Retinal pigment epithelial cell (primary cell): ENCODE measurements at places on chromosomes 7 and 10.

DNA sequence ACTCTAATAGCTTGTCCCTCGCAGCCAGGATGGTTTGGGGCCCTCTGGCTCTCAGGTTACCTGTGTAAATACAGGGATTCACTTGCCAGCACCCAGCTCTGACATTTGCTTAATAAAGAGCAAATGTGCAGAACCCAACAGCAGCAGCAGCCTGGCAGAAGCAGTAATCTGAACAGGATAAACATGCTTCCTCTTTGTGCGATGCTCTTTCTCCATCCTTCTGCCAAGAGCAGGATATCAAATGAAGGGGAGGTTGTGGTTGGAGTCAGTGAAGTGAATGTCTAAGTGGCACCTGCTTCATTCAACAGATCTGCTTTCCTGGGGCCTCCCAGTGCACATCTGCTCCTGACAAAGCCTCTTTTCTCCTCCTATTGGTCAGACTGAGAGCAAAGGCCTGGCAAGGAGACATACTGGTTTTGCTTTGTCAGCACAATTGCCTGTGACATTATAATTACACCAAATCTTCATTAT is 130.3 kb downstream of the NRF1 start:
- DNase-seq, result no peak

GRCh38 chr7:38178695-38179344 is 775 bp downstream of the STARD3NL start:
- DNase-seq, result no peak

GRCh38 chr7:96686305-96686704 is 23.3 kb downstream of the SEM1 start:
- DNase-seq, result no peak

GRCh38 chr10:44731283-44731682 is 179.9 kb upstream of the TMEM72 start:
- no peak for DNase-seq

DNA sequence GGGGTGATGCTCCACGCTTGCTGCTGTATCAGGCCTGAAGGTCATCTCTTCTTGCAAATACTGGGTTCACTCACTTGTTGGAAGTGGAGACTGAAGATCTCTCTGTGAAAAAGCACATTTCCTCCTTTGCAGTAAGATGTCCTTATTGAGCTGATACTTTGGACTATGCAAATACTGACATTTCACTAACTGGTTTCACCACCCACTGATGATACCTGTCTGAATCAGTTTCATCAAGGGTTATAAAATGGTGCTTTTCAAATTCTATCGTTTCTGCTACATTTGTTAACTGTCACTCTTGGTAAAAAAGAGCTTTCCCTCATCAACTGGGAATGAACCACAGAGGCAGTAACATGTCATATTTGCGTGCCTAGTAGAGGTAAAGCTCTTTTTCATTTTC is 35.5 kb downstream of the RAB19 start:
- DNase-seq, result no peak

DNA sequence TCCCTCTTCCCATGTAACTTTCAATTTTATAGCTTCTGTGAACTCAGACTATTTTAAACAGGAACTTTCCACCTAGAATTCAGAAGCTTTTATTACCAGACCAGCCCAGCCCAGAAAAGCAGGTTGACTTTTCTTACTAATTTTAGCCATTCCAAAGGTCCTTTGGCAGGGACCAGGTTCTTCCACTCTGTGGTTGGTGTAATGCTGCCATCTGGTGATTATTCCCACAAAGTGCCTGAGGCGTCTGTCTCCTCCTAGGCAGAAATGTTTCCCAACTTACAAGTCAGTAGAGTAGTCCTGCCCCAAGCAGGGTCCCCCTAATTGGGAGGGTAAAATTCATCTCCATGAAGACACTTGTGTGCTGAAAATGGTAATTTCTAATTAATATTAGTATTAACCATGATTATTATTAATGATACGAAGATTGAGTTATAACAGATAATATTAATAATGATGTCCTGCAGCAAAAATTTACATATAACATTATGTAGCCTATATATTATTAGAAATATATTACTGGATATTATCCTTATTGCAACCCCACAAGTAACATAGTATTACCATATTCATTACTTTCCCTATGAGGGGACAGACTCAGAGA is 53.0 kb upstream of the PPP1R17 start:
- peak; percentile 17 for DNase-seq

DNA sequence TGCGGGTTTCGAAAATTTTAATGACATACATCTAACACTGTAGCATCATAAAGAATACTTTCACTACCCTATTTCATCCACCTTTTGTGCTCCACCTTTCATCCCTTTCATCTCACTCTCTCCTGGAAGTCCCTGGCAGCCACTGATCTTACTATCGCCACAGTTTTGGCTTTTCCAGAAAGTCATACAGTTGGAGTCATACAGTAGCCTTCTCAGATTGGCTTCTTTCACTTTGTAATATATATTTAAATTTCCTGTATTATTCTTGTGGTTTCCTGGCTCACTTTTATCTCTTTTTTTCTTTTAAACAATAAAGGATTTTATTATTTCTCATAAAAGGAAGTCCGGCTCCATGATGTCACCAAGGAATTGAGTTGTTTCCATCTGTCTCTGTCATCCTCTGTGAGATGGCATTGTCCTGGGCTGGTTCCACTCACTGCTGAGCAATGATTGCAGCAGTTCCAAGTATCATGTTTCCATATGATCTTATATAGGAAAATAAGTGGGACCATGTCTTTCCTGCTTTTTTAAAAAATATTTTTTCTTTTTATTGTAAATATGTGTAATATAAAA is 626.3 kb downstream of the POM121L12 start:
- DNase-seq, result no peak

- no peak for DNase-seq
Measured at GRCh38 chr7:152522571-152523067, 86.8 kb upstream of the KMT2C start.

DNA sequence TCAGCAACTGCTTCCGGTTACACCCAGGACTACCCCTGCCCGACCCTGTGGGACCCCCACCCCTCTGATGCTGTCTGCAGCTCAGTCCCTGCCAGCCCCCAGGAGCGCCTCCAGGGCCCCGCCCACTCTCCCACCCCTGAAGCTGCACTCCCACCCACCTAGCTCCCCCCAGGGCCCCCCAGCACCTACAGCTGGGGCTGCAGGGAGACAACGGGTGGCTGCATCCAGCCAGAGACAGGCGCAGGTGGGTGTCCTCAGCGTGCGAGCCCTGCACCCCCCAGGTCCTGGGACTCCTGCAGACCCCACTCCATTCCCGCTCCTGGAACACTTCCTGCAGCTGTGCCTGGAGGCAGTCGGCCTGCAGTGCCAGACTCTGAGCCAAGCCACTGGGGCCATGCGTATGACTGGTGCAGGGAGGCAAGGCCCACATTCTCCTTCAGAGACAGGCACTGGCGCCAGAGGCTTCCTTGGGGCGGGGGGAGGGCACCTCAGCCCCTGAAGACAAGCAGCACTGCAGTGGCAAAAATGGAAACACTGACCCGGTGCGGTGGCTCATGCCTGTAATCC is 6.1 kb downstream of the CYP2W1 start:
- DNase-seq, result no peak

DNA sequence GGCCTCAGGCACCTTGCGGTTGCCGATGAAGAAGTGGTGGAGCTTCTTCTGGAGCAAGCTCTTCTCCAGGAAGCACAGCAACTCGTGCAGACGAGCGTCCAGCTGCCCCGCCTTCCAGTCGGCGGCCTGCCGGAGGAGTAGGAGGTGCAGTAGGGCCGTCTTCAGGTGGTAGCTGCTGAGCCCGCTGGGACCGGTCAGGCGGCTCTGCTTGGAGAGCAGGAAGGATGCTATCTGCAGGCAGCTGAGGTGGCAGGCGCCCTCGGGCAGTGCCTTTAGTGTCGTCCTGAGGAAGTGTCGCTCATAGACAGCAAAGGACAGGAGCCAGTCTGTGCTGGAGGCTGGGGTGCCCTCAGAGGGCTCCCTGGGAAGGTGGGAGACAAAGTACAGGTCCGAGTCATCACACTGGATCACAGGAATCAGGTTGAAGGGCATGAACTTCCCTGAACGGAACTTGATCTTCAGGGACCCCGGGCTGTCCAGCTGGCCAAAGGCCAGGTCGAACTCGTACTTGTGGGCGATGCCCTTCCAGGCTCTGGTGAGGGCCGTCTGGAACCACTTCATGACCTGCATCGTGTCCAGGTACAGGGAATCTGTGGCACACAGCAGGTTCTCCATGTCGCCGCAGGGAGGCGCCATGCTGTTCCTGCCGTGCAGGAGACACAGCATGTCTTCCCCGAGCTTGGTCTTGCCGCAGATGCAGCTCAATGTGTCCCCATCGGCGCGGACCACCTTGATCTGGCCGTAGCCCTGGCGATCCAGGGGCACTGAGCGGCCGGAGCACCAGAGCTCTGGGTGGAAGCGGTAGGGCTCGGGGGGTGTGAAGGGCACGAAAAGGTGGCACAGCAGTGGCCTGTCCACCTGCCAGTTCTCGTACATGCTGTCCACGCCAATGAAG is 23.4 kb downstream of the ITPRIP start:
- DNase-seq, result no peak

DNA sequence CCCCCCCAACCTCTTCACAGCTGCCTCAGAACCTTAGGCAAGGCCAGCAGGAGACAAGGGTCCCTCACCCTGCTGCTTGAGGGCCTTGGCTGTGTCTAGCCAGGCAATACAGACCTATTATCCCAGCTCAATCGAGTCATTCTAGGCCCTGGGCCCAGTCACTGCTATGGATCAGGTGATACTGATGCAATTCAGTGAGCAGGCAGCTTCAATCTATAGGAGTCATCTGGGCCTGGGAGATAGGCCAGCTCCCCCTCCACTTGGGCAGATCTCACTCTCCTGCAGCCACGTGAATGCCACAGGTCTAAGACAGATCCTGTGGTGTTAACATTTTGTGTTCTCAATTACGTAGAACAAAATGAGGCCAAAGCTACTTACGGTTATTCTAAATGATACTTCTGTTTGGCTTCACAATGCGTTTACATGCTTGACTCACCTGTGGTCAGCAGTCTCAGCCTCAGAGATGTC is 68.0 kb upstream of the LRRC4 start:
- peak; percentile 31 for DNase-seq

- no peak for DNase-seq
Measured at GRCh38 chr10:127320176-127320575, 123.8 kb upstream of the INSYN2A start.

- peak; percentile 89 for DNase-seq
Measured at GRCh38 chr10:14185316-14186045, 145.2 kb downstream of the FRMD4A start.

DNA sequence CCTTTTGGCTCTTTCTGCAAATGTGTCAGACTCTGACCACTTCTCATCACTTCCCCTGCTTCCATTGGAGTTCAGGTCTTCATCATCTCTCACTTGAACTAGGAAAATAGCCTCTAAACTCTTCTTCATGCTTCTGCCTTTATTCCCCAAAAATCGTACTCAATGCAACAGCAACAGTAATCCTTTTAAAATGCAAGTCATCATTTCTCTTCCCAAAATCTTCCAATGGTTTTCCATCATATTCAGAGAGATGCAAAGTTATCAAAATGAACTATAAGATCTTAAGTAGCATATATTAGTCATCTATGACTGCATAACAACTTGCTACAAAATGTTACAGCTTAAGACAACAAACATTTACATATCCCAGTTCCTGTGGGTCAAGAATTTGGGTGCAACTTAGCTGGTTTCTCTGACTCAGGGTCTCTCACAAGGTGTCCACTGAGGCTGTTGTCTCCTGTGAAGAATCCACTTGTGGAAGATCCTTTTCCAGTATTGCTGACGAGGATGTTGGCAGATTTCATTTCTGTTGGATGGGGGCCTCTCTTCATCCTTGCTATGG is 31.0 kb upstream of the ETV1 start:
- DNase-seq, result no peak

DNA sequence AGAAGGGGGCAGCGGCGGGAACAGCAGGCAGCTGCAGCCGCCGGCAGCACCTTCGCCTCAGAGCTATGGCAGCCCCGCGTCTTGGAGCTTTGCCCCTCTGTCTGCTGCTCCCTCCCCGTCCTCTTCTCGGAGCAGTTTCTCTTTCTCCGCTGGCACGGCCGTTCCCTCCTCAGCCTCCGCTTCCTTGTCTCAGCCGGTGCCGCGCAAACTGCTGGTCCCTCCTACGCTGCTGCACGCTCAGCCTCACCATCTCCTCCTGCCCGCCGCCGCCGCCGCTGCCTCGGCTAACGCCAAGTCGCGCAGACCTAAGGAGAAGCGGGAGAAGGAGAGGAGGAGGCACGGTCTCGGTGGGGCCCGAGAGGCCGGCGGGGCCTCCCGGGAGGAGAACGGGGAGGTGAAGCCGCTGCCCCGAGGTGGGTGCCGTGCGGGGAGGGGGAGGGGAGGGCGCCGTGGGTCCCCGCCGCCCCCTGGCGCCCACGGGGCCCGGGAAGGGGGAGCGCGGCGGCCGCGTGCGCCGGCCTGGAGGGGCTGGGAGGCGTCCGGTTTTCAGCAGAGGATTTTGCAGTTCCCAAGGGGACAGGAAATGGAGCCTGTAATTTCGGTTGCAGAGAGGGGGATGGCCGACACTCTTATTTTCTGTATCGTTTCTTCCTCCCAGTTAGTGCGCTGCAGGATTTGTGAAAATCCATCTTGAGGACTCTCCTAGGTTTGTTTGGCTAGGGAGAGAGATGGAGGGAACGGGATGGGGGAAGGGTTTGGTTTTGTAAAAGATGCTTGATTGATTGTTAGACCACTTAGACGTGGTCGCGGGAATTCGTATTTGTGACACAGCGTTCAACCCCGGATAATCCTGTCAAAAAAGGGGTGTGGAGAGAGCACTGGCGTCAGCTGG is 630 bp downstream of the RSBN1L start:
- no peak for DNase-seq

- peak; percentile 68 for DNase-seq
Measured at GRCh38 chr7:52961084-52961483, 74.3 kb upstream of the POM121L12 start.

DNA sequence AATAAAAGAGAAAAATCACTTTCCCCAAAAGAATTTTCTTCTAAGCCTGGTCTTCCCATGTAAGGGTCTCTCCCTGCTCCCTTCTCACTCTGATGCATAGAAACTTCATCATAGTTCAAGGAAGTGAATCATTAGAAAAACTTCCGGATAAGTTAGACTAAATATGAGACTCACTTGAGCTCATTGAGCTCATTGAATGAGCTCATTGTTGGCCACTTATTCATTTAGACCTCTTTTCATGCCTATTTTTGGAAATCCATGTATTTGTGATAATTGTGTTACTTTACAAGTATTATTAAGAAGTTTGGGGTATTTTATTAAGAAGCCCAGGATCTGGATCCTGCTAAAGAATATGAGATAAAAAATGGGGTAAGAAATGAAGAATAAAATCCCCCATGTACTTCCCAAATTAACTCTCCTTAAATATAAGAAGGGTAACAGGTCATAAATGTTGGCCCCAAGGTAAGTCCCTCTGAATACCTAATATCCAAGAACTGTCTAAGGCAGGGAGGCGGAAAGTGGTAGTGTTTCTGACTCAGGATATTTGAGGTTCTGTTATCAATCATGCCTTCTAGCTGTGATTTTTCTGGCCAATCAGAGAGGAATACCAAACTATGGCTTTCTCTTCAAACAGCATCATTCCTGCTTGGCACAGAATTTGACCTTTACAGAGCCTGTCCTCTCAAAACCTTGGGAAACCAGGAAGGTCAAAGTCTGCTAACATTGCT is 236.5 kb upstream of the PTN start:
- no peak for DNase-seq

- DNase-seq, result no peak
Measured at GRCh38 chr7:158657189-158657746, 47.3 kb downstream of the NCAPG2 start.
